ENCODE measurements at places on chromosomes 2 and 18.

GRCh38 chr2:65397122-65397521, 35.3 kb downstream of the SPRED2 start:
- DNase-seq: no peak

- no peak for DNase-seq
Measured at GRCh38 chr2:39870871-39871270, 91.8 kb upstream of the THUMPD2 start.

DNA sequence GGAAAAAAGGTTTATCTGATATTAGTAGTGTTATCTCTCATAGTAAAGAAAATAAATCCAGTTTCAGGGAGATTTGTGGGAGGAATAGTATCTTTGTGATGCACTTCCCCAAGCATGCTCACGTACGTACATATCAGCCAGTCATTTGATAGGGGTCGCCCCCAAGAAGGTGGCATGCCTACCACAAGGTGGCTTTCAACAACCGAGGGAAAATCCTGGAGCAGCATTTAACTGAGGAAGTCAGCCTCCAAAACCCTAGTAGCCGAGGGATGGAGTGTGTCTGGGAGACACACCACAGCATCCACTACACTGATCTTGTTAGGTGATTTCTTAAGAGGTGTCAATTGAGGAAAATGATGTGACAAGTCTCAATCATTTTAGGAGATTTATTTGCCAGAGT, 623.9 kb downstream of the NYAP2 start:
- DNase-seq: peak; percentile 2

GRCh38 chr2:130825231-130825965, 11.3 kb upstream of the ARHGEF4 start:
- no peak for DNase-seq

DNA sequence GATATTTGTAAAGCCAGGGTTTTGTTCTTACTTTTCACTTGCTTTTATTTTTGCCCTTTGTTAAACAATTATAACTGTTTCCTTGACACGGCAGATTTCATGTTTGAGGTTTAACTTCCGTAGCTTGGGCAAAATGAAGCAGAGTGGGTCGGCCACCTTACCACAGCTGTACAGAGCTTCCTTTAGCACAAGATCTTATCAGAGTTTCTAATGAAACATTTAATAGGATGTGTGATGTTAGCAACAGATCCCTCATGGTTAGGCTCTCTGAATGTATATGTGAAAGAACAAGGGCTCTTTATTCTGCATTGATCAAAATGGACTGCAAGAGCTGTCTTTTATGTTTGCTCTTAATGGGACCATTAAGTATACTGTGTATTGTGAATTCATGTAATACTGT, 22.3 kb downstream of the RNF125 start:
- no peak for DNase-seq

GRCh38 chr2:14903709-14904374, 271.3 kb downstream of the LRATD1 start:
- DNase-seq: peak; percentile 88

- DNase-seq: peak; percentile 7
Measured at GRCh38 chr2:204081487-204082425, 145.2 kb downstream of the ICOS start.

DNA sequence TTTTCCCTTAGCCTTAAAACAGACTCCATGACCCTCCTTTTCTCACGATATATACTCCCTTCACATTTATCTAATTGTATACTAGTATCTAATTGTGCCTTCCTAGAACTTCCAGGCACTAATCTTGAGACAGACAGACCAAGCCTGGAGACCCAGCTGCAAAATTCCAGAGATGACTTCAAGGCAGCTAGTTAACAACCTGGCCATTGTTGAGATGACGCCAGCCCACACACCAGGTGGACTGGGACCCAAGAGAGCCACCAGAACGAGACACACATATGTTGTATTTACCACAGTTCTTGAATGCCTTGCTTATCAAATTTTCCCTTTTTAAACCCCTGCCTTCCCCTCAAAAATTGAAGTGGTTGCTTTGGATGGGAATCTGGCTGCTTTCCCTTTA, 48.9 kb upstream of the SELENOI start:
- DNase-seq: no peak

GRCh38 chr2:12490641-12491040, 226.1 kb upstream of the TRIB2 start:
- DNase-seq: no peak

GRCh38 chr2:186919296-186919695, 70.3 kb upstream of the ZSWIM2 start:
- no peak for DNase-seq

DNA sequence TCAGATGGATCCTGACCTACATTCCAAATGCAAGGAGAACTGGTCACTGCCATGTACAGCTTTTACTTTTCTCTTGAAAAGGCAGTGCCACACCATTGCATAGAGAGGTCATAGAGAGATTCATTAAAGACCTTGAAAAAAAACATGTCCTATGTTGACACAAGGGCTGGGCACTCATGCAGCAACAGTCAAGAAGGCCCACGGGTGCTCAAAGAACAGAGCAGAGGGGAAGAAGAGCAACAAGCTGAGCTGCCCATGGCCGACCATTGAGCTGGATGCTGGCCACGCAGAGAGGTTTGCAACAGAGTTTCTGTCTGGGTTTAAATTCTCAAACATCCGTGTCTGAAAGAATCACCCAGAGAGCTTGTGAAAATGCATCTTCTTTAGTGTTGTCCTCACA, 99.1 kb downstream of the ADD2 start:
- DNase-seq: no peak

- no peak for DNase-seq
Measured at GRCh38 chr2:119289093-119289492, 65.5 kb downstream of the STEAP3 start.

DNA sequence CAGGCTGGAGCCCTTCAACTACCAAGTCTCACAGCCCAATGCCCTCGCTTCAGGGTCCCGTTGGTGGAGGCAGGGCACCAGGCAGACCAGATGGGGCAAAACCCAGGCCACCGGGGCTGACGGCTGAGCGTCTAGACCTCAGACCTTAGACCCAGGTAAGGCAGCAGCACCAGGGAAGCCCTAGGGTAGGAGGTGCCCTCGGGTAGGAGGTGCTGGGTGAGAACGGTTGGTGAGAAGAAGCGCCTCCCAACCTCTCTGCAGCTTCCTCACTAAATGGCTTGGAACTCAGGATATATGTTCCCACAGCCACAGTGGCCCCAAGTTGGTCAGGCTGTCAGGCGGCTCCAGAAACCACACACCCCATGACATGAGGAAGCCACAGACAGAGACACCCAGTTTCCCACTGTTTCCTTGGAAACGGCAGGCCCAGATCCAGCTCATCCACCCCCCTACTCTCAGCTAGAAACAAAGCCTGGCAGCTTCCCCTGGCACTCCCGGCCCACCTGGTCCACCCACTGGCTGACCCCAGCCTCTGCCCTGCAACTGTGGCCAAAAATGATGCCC, 13.1 kb upstream of the MLPH start:
- peak; percentile 49 for DNase-seq

- DNase-seq: no peak
Measured at GRCh38 chr2:111161971-111162370, 41.3 kb downstream of the BCL2L11 start.

DNA sequence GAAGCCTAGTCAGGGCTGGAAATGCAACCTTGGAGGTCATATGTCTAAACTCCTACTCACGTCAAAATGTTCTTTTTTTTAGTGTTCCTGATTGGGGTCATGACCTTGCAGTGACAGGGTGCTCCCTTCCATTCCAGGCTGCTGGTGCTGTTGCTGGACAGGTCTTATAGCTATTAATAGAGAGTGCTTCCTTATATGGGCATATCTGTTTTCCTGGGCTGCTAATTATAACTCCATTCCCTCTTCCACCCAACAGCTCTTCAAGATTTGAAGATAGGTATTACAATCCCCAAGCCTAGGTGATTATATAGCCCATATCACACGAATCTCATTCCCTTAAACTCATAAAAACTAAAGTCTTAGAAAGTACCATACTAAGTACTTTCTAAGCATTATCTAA, 12.6 kb downstream of the HOXD3 start:
- DNase-seq: no peak

- DNase-seq: no peak
Measured at GRCh38 chr2:1791685-1792435, 47.5 kb upstream of the PXDN start.

DNA sequence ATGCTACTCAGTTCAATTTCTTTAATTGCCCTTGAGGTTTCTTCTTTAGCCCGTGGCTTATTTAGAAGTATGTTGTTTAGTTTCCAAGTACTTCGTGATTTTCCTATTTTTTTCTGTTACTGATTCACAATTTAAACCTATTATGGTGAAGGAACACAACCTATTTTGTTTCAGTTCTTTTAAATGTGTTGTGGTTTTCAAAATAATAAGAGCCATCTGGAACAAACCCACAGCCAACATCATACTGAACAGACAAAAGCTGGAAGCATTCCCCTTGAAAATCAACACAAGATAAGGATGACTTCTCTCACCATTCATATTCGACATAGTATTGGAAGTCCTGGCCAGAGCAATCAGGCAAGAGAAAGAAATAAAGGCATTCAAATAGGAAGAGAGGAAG, 155.2 kb downstream of the GALNT1 start:
- DNase-seq: no peak

- DNase-seq: no peak
Measured at GRCh38 chr2:191350826-191351225, 105.6 kb downstream of the MYO1B start.

DNA sequence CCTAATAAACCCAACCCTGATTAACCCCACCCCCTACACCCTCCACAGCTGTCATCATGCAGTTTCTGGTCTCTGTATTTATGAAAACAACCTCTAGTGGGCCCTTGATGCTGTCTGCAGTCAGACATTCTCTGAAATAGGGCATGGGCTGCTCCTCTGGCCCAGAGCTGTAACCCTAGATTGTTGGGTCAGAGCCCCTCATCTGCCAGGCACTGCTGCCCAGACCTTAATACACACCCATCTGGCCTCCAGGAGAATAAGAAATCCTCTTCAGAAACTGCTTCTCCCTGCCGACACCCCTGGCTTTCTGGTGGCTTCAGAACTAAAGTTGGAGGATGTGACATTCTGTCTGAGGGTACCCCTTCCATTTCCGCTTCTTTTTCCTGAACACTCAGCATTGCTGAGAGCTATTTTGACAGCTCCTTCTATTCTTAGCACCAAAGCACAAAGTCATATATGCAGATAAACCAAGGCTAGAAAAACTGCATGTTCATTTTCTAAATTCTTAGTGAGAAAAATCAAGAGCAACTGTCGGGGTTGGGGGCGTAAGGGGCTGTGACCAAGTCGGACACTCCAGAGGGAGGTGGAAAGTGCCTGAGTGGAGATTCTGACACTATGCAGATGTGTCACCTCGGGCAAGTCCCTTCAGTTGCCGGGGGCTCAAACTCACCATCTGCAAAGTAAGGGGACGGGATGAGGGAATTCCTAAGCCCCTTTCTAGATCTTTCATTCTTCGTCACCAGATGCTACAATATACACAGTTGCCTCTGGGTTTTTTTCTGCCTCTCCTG, 28.7 kb downstream of the SRSF7 start:
- no peak for DNase-seq

GRCh38 chr2:19158211-19158610, 200.2 kb downstream of the OSR1 start:
- DNase-seq: no peak
